ENCODE measurements at places on chromosomes 5 and 9. TPM values are rescaled to one million over a fixed set of nuclear protein-coding genes. Genes with fewer than 3 reads are reported as not detected.

Gene GPR150
- total RNA-seq, result not detected

Gene ADAMTSL2
- under 0.01 TPM for total RNA-seq

Gene FCN2
- not detected for total RNA-seq

Gene TAL2
- total RNA-seq, result not detected

Gene LHFPL2
- total RNA-seq, result 78.5 TPM

Gene SURF2
- total RNA-seq, result 12.6 TPM

Gene EMB
- 0.25 TPM for total RNA-seq

Gene NDFIP1
- total RNA-seq, result 32.9 TPM

Gene MAMDC2
- total RNA-seq, result 31.2 TPM

Gene FSTL4
- not detected for total RNA-seq

Gene RNF183
- total RNA-seq, result not detected

Gene KYAT1
- 5.8 TPM for total RNA-seq
